GM18507 (cell line): ENCODE measurements at places on chromosomes 4 and X.

GRCh38 chr4:56320293-56320692, 67.0 kb downstream of the AASDH start:
- no peak for DNase-seq

GRCh38 chr4:175035905-175036304, 117.7 kb downstream of the ADAM29 start:
- DNase-seq, result no peak

- DNase-seq, result no peak
These were observed 87.7 kb downstream of the DCK start for GRCh38 chr4:71081192-71081591.

- no peak for DNase-seq
These were observed 19.8 kb downstream of the TSPAN5 start for GRCh38 chr4:98638661-98639060.

GRCh38 chr4:184647266-184648053, 1.8 kb downstream of the CASP3 start:
- no peak for DNase-seq

GRCh38 chr4:122978109-122978508, 55.7 kb upstream of the NUDT6 start:
- no peak for DNase-seq

DNA sequence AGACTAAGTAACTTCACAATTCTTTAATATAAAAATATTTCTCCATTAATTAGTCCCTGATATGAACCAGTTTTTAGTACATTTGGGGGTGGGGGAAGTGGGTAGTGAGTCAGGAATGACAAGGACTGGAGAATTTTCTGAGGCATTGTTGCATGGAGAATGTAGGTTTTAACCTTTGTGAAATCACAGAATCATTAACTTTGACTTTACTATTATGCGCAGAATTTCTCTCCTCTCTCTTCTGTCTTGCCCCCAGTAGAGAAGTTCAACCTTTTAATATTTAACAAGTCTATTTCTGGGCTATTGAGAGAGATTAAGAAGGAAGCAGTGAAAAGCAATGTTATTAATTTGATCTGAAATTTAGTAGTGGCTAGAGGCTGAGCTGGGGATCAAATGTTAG, 597.0 kb downstream of the PCDH18 start:
- DNase-seq, result no peak

- DNase-seq, result no peak
These were observed 40.0 kb downstream of the C4orf51 start for GRCh38 chr4:145719752-145720624.

DNA sequence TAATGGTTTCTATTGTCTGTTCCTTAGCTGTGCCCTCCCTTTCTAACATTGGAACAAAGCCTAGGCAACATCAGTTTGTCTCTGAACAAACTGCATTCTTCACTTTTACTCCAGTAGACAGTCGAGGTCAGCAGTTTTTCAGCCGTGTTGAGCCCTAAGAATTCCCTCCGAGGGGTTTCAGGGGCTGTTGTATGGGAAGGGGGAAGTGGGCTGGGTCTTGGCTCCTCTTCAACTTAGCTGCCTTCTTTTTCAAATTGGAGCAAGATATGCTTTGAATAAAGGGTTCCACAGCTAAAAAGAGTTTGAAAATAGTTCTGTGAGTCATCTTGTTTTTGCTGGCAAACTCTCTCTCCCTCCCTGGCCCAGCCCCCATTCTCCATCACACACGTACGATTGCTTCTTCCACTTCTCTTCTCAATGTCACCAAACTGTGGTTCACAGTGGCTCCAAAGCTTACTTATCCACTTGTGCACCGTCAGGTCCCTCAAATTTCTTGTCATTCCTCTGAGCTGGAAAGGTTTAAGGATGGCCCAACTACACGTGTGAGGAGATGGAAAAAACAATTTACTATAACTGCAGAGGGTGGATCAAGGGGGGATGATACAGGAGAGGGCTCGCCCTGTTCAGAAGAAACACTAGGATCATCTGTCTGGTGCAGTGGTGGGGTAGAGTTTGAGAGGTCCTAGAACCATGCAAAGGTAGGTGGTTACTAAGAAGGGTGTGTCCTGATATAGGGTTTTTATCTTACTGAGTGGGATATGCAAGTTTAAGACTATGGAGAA, 9.2 kb upstream of the MAML3 start:
- no peak for DNase-seq

GRCh38 chr4:178554352-178554751, 1112.1 kb upstream of the AGA start:
- DNase-seq, result no peak

GRCh38 chrX:144715337-144715736, 532.0 kb upstream of the SPANXN1 start:
- DNase-seq, result no peak

GRCh38 chr4:5609306-5610007, 98.9 kb downstream of the EVC2 start:
- no peak for DNase-seq

- no peak for DNase-seq
These were observed 586.5 kb upstream of the FTHL17 start for GRCh38 chrX:31658360-31658759.

DNA sequence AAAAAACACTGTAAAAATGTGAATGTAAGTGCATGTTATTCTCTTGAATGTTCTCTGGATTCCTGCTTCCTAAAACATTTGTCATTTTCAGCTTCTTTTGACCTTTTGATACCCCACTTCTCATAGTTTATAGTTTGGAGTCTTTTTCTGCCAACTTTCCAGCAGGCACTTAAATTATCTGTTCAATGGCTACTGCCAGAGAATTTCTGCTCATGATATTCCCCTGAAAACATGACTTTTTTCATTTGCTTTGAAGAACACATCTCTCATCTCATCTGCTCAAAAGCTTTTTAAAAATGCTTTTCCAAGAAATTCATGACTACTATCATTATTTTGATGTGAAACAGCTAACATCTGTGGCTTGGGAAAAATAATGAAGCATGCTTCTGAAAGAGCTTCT, 269.7 kb upstream of the PCDH7 start:
- DNase-seq, result no peak

DNA sequence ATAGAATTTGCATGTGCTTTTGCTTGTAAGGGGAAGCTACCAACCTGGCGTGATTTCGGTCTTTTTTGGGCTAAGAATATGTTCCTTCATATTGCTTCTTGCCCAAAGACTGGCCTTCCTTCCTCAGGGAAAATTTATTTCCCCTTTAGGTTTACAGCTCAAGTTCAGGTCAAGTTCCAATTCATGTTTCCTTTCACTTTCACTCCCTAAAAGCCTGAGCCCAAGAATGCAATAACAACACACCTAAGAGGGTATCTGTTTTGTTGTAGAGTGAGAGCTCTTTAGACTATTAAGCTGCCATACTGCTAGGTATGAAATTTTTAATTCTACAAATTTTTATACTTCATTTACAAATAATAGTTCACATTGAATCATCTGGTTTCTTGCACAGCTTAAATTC, 299.6 kb downstream of the TLL1 start:
- DNase-seq, result no peak

DNA sequence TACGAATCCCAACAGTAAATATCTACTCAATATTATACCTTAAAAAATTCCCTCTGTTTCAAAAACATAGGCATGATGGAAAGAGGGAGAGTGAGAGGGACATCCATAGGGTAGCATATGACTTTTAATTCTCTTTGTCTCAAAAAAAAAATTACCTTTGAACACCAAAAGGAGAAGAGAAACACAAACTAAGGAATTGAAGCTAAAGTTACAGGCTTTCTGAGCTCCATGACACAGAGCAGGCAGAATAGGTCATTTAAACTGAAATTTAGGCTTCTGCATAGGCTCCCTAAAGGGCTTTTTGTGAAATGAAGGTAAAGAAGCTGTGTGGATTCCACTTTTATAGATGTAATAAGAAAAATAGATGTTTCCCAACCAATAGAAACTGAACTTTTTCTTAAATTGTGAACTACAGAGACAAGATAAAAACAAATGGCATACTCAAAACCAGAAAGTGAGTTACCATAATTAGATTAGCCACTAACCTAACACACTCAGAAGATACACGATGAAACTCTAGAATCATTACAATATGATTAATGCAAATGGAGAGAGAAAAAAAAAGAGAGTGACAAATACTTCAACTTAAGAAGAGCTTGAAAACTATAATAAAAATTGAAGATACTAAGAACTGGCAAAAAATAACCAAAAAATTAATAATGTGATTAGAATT, 584.6 kb downstream of the GABRG1 start:
- DNase-seq, result no peak

DNA sequence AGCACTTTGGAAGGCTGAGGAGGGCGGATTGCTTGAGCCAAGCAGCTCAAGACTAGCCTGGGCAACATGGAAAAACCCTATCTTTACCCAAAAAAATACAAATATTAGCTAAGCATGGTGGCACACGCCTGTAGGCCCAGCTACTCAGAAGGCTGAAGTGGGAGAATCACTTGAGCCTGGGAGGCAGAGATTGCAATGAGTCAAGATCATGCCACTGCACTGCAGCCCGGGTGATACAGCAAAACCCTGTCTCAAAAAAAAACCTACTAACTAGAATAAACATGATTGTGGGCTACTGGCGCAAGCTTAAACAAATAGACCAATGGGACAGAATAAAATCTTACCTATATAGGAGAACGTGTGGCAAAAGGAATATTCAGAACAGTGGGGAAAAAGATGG, 7.3 kb downstream of the CDKL2 start:
- no peak for DNase-seq

DNA sequence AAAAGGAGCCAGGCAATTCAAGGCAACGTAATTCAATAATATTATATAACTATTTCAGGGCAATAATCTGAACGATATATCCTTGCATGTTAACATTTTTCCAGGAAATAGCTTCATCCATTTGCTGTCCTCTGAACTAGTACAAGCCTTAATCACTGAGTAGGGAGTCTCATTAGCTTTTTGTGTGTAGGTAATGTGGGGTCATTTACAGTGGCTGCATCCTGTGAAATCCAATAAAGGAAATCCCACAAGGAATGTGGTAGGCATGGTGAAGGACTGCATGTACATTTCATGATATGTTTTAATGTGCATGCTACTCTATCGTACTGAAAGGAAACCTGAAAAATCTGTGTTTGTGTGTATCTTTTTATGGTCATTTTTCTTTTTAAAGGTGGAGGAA, 103.5 kb downstream of the SLC4A4 start:
- no peak for DNase-seq
